ENCODE measurements at places on chromosomes 7 and 10. TPM values are rescaled to one million over a fixed set of nuclear protein-coding genes. Genes with fewer than 3 reads are reported as not detected.

CPA2 gene
- 0.14 TPM for total RNA-seq

THSD7A gene
- total RNA-seq = 1.5 TPM

FAM25A gene
- total RNA-seq = 0.47 TPM

GRM3 gene
- total RNA-seq = 0.05 TPM

RELN gene
- total RNA-seq = 0.28 TPM

CYP26A1 gene
- total RNA-seq = 1.2 TPM

LYZL1 gene
- total RNA-seq = not detected

KCNIP2 gene
- 0.85 TPM for total RNA-seq

SPDYE6 gene
- total RNA-seq = not detected

HOGA1 gene
- 0.19 TPM for total RNA-seq

COL1A2 gene
- 55.3 TPM for total RNA-seq

PLEKHS1 gene
- total RNA-seq = under 0.01 TPM

STEAP1B gene
- 1.4 TPM for total RNA-seq

ZNF33A gene
- total RNA-seq = 20.8 TPM

CAV2 gene
- total RNA-seq = 6.0 TPM

STEAP1 gene
- total RNA-seq = 0.33 TPM

LLCFC1 gene
- not detected for total RNA-seq

STAMBPL1 gene
- 20.5 TPM for total RNA-seq

STRIP2 gene
- 1.9 TPM for total RNA-seq

CPN1 gene
- not detected for total RNA-seq

NME8 gene
- 1.0 TPM for total RNA-seq

HGF gene
- 1.2 TPM for total RNA-seq

NUTM2E gene
- 0.42 TPM for total RNA-seq

IGFBP3 gene
- 37.0 TPM for total RNA-seq

DNAJB9 gene
- 13.2 TPM for total RNA-seq

Data from thymus (tissue), 14 donors.